ENCODE measurements at places on chromosomes 6 and 20.

GRCh38 chr20:53679597-53680309 lies 86.1 kb upstream of the ZNF217 start:
- no peak for DNase-seq

DNA sequence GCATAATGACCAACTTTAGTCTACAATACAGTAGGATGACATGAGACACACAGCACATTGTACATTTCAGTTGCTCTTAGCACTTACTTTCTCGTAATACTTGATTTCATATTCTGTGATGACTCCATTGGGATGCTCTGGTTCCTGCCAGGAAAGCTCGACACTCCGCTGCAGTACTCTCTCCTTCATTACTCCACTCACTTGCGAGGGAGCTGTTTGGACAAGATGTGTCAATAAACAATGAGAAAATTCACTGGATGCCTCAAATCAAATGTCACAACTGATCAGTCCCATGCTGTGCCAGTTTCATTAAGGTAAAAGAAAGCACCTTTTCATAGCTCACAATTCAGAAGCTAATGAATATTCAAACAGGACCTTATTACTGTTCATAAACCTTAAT lies 147.1 kb downstream of the EPHA7 start:
- no peak for DNase-seq

GRCh38 chr6:137816133-137816579 lies 50.9 kb upstream of the TNFAIP3 start:
- no peak for DNase-seq

- no peak for DNase-seq
These were observed 3.7 kb downstream of the AK9 start for GRCh38 chr6:109687271-109687761.

GRCh38 chr20:59159493-59160376 lies 3.9 kb upstream of the ZNF831 start:
- no peak for DNase-seq

- no peak for DNase-seq
These were observed 71.5 kb downstream of the CNKSR3 start for GRCh38 chr6:154438882-154439415.

DNA sequence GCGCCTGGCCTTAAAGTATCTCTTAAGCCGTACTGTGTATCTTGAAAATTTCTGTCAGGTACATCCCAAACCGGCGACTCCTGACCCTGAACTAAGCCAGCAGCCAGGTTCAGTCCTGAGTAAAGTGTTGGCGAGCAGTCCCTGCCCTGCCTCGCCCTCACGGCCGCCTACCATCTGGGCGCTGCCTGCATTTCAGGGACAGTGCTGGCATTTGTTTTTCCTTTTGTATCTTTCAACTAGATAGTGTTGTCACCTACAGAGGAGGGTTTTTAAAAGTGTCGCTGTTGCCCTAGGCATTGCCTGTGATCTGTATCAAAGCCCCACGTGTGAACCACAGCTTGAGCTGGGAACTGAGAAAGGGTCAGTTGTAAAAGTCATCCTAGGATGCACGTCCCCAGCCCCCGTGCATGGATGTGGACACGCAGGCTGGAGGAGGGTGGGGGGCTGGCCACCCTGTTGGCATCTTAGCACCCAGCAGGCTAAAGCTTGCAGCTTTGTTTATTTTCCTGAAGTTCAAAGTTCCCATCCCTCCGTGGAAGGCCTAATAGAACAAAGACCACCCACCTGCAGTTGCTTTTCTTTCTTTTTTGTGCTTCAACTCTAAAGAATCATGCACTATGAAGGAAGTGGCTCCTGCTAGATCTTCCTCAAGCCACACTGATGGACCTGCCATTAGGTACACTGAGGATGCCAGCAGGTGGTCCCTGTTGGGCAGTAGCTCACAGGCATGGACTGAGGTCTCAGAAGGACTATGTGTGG lies 136.8 kb downstream of the ZDHHC14 start:
- no peak for DNase-seq

DNA sequence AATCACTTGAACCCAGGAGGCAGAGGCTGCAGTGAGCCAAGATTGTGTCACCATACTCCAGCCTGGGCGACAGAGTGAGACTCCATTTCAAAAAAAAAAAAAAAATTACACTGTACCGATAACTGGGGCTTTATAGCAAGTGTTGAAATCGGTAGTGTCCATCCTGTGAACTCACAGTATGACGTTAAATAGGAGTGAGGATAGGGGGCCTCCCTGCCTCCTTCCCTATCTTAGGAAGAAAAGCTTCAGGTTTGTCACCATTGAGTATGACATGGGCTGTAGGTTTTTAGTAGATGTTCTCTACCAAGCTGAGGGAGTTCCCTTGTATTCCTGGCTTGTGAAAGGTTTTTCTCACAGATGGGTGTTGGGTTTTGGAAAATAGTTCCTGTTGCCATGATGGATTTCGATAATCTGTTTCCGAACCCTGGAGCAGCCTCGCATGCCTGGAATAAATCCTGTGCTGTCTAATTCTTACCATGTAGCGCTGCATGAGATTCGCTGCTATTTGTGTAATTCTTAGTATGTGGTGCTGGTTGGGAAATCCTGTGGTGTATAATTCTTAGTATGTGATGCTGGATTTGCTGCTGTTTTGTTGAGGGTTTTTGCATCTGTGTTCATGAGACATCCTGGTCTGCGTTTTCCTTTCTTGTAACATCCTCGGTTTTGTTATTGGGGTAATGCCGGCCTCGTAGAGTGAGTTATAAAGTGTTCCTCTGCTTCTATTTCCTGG lies 23.6 kb downstream of the NTSR1 start:
- DNase-seq = no peak

Measured in nucleus accumbens (tissue), 56 donors.